ENCODE measurements at places on chromosomes 4 and X. TPM values are rescaled to one million over a fixed set of nuclear protein-coding genes. Genes with fewer than 3 reads are reported as not detected.
A peak's percentile ranks its signal among the peaks of the same experiment; 100 is the strongest.

The GLUD2 gene
- 0.42 TPM for total RNA-seq

The UCP1 gene
- not detected for total RNA-seq

The GNRHR gene
- not detected for total RNA-seq

The PCYT1B gene
- 3.1 TPM for total RNA-seq

The ATP1B4 gene
- not detected for total RNA-seq

The CCNB3 gene
- 0.59 TPM for total RNA-seq

The RAB39B gene
- 3.1 TPM for total RNA-seq

The STAP1 gene
- not detected for total RNA-seq

The AMBN gene
- not detected for total RNA-seq

The ZBTB33 gene
- 11.2 TPM for total RNA-seq

The STK26 gene
- total RNA-seq = 17.9 TPM

DNA sequence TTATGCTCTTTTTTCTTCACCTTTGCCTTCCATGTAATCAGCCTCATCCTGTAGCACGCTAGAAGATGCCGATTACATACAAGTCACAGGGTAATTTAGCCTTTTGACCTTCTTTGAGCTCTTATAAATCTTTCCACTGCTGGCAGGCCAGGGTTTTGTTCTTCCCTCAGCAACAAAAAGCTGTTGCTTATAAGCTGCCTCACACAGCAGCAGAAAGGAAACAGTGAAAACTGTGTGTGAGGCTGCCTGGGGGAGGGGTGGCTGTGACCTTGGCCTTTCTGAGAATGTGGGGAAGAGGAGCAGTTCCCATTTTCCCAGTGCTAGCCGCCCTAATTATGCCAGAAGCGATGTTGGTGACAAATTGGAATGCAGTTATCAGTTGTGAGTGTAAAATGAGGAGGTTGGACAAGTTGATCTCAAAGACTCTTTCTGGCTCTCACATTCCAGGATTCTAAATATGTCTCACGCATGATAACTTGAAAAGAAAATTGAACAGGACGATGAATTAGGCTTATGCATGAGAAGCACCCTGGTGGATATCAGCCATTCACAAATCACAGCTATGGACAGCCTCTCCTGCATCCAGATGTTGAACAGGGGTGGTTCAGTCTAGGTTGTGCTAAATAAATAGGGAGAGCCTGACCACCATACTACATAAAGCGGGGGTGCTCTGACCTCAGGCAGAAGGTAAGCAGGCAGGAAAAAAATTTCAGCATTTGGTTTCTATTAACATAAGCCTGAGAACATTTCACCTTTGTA lies 25.7 kb downstream of the SLITRK2 start:
- H3K27ac ChIP-seq = no peak overlapping the region
- no peaks in the 10 kb centered on the region for H3K27me3 ChIP-seq
- H3K4me3 ChIP-seq = no peak overlapping the region

- no peaks in the 10 kb centered on the region for H3K4me1 ChIP-seq
- H3K27ac ChIP-seq = no peak overlapping the region
- DNase-seq = no peak
- H3K36me3 ChIP-seq = peaks cover under 1% of the 10 kb centered on the region
Measured at GRCh38 chr4:90198086-90198847, 71.1 kb downstream of the CCSER1 start.

- H3K4me3 ChIP-seq = no peak overlapping the region
- no peaks in the 10 kb centered on the region for H3K36me3 ChIP-seq
- no peak overlapping the region for H3K27ac ChIP-seq
- no peak for DNase-seq
- H3K27me3 ChIP-seq = peaks cover 3% of the 10 kb centered on the region
Measured at GRCh38 chrX:124863303-124863702, 456.4 kb upstream of the TEX13C start.

GRCh38 chr4:154562697-154563254 lies at the start of gene FGB:
Gene FGB, plus strand, starts transcription at chr4:154563011. Its CDS starts 8 bp downstream, at chr4:154563019.
- H3K36me3 ChIP-seq = no peaks in the 10 kb centered on the region
- H3K4me1 ChIP-seq = peaks cover 3% of the 10 kb centered on the region
- H3K4me3 ChIP-seq = no peak within 1 kb of the TSS
- no peak for DNase-seq

- peaks cover 4% of the 10 kb centered on the region for H3K36me3 ChIP-seq
- H3K27me3 ChIP-seq = no peaks in the 10 kb centered on the region
- no peaks in the 10 kb centered on the region for H3K4me1 ChIP-seq
- no peak for DNase-seq
Measured at GRCh38 chrX:65407157-65407626, 127.4 kb downstream of the LAS1L start.

DNA sequence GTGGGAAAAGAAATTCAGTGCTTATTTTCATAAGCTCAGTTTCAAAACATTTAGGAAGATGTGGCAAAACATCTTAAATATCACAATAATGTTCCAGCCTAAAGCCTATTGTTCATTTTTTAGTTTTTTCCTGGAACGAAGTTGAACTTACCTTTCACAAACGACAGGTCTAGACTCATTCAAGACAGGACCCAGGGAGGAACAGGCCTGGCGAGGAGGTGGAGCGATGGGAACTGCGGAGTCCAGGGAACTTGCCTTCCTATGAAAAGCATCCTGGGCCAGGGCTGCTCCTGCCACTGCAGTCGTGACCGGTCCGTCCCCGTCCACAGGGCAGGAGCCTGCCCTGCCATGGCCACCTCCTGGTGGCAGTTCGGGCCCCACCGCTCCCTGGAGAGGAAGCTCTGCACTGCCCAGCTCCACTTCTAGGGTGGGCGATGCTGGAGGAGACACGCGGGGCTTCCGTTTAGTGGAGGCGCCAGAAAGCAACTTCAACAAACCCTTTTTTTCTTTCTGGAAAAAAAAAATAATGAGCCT lies 96.7 kb upstream of the CBR4 start:
- H3K36me3 ChIP-seq = peaks cover 21% of the 10 kb centered on the region
- H3K27ac ChIP-seq = no peak overlapping the region
- no peak for DNase-seq
- H3K4me3 ChIP-seq = no peak overlapping the region
- no peaks in the 10 kb centered on the region for H3K27me3 ChIP-seq

DNA sequence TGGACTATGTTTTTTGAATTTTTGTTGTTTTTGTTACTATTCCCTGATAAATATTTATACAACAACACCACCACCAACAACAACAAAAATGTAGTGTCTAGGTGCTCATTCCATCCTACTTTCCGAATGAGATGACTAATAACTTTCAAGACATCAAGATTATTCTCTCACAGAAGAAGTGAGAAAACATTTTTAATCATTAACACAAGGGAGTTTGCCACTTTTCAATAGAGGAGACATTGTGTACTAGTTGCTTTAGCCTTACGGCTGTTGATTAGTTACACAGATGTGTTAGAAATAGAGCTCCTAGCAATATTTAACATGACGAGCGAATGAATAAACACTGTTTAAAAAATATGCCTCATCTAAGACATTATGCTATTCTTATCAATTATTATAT lies 898.8 kb downstream of the C4orf33 start:
- H3K36me3 ChIP-seq = no peaks in the 10 kb centered on the region
- H3K4me1 ChIP-seq = no peaks in the 10 kb centered on the region
- H3K27me3 ChIP-seq = peaks cover 2% of the 10 kb centered on the region
- DNase-seq = no peak

- no peak overlapping the region for H3K4me3 ChIP-seq
- no peaks in the 10 kb centered on the region for H3K27me3 ChIP-seq
- DNase-seq = no peak
Measured at GRCh38 chr4:117545039-117545438, 459.7 kb upstream of the TRAM1L1 start.

- peak overlapping the region; percentile 89 for H3K27ac ChIP-seq
- H3K36me3 ChIP-seq = no peaks in the 10 kb centered on the region
- DNase-seq = no peak
- no peaks in the 10 kb centered on the region for H3K27me3 ChIP-seq
Measured at GRCh38 chr4:158051401-158052235, 121.2 kb downstream of the GASK1B start.

DNA sequence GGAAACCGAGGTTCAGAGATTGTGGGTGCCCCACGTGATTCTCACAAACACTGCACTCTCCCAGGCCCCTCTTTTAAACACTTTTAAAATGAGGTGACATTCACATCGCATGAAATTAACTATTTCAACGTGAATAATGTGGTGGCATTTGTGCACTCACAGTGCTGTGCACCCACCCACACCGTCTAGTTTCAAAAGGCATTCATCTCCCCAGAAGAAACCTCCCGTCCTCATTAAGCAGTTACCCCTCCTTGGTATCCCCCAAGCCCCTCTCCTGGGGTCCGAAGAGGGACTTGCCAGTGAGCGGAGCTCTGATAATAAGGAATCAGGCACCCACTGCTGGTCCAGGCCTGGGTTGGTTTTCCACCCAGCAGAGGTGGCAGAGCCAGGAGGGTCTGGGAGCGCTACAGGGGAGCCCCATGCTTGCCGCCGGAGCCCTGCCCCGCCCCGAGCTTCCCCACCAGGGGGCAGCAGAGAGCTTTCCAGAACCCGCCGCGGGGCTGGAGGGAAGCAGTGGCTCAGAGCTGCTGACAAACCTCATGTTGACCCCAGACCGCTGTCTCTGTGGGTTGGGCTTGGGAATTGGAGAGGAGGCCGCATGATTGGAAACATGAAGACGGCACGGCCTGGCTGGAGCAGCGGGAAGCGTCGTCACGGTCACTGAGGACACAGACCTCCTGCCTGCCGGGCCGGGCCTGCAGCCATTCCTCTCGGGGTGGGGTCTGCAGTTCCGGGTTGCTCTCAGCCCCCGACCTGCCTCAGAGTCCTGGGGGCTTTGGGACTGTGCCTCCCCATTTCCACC lies 27.5 kb upstream of the HTRA3 start:
- peaks cover 4% of the 10 kb centered on the region for H3K4me1 ChIP-seq
- no peak for DNase-seq
- H3K27me3 ChIP-seq = no peaks in the 10 kb centered on the region
- H3K27ac ChIP-seq = no peak overlapping the region
- H3K4me3 ChIP-seq = no peak overlapping the region

GRCh38 chr4:150546286-150546685 lies 35.7 kb upstream of the MAB21L2 start:
- DNase-seq = no peak
- peaks cover under 1% of the 10 kb centered on the region for H3K4me1 ChIP-seq
- no peaks in the 10 kb centered on the region for H3K36me3 ChIP-seq
- no peaks in the 10 kb centered on the region for H3K27me3 ChIP-seq

GRCh38 chr4:55351824-55352223 lies 5.8 kb downstream of the SRD5A3 start:
- DNase-seq = no peak
- peaks cover 12% of the 10 kb centered on the region for H3K36me3 ChIP-seq
- no peak overlapping the region for H3K4me3 ChIP-seq
- no peaks in the 10 kb centered on the region for H3K27me3 ChIP-seq
- peaks cover 24% of the 10 kb centered on the region for H3K4me1 ChIP-seq

DNA sequence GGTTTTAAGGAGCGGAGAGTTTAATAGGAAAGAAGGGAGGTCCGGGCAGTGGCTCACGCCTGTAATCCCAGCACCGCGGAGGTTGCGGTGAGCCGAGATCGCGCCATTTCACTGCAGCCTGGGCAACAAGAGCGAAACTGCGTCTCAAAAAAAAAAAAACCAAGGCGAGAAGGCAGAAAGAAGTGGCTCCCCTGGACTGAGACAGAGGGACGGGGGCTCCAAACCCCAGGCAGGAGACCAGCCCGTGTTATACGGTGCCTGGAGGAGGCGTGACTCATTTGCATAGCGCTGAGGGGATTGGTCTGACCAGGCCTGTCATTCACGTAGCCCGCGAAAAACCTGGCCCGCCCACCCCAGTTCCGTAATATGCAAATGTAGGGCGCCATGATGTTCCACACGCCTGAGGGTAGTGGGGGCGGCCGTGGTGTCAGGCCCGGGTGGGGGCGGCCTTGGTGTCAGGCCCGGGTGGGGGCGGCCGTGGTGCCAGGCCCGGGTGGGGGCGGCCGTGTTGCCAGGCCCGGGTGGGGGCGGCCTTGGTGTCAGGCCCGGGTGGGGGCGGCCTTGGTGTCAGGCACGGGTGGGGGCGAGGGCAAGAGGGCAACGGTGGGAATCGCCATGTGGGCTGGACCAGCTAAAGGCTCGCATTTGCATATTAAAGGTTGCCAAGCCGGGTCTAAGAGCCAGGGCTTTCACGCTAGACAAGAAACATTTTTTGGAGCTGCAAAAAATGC lies 2.1 kb downstream of the PLCXD1 start:
- peak; percentile 92 for DNase-seq
- H3K27me3 ChIP-seq = no peaks in the 10 kb centered on the region
- peaks cover 8% of the 10 kb centered on the region for H3K4me1 ChIP-seq

DNA sequence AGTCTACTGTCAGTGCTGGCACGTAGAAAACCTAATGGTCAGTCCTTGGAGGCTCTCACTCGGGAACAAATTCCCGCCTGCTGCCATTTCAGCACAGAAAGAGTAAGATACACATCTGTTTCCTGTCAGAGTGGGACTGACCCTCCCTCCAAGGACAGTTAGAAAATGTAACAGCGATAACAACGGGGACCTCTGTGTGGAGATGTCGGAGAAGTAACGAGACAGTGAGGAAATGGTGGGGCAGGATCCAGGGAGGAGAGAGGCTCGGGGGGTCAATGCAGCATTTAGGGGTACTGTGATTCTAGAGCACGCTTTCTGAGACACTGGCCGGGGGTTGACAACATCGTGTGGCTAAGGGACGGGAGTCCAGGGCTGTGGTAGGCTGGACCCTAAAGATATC lies 36.0 kb upstream of the SORCS2 start:
- peak overlapping the region; percentile 17 for H3K27ac ChIP-seq
- H3K4me3 ChIP-seq = no peak overlapping the region
- H3K27me3 ChIP-seq = peaks cover 54% of the 10 kb centered on the region
- H3K36me3 ChIP-seq = no peaks in the 10 kb centered on the region
- DNase-seq = no peak

GRCh38 chr4:244471-244870 lies 60.8 kb downstream of the ZNF732 start:
- peaks cover 4% of the 10 kb centered on the region for H3K4me1 ChIP-seq
- no peak for DNase-seq
- no peak overlapping the region for H3K27ac ChIP-seq
- peaks cover 30% of the 10 kb centered on the region for H3K36me3 ChIP-seq
- H3K27me3 ChIP-seq = no peaks in the 10 kb centered on the region
- no peak overlapping the region for H3K4me3 ChIP-seq

DNA sequence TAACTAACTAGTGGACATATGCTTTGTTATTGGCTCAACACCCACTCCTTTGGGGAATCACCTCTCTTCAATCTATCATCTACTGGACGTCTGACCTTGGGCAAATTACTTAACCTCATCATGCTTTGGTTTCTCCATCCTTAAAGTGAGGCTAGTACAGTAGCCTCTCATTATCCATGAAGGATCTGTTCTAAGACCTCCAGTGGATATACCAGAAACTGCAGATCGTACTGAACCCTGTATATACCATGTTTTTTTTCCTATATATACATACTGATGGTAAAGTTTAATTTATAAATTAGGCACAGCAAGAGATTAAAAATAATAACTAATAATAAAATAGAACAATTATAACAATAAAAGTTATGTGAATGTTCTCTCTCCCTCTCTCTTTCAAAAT lies 56.2 kb downstream of the HMGB3 start:
- no peaks in the 10 kb centered on the region for H3K36me3 ChIP-seq
- no peaks in the 10 kb centered on the region for H3K4me1 ChIP-seq
- DNase-seq = no peak
- H3K27me3 ChIP-seq = peaks cover 16% of the 10 kb centered on the region

DNA sequence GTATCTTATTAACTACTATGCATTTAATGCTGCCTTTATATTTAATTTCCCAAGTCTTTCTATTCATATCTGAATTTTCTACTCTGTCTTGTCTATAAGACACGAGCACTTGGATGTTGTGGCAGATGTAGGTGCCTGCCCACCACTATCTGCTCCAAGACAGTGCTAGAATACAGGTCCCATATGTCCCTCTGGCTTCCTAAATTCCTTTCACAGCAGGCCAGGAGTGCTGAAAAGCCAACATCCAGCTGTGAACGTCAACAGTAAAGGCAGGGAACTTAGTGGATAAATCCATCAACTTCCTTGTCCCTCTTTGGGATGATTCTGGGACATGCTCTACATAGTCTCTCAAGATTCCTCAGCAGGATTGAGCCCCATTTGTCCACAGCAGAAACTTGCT lies 245.1 kb upstream of the ETNPPL start:
- no peak overlapping the region for H3K27ac ChIP-seq
- no peak overlapping the region for H3K4me3 ChIP-seq
- H3K36me3 ChIP-seq = no peaks in the 10 kb centered on the region
